ENCODE measurements at places on chromosomes 16 and 17. TPM values are rescaled to one million over a fixed set of nuclear protein-coding genes. Genes with fewer than 3 reads are reported as not detected.

GRCh38 chr16:12879812-12880211 lies 21.6 kb upstream of the SHISA9 start:
- no peak for DNase-seq

DNA sequence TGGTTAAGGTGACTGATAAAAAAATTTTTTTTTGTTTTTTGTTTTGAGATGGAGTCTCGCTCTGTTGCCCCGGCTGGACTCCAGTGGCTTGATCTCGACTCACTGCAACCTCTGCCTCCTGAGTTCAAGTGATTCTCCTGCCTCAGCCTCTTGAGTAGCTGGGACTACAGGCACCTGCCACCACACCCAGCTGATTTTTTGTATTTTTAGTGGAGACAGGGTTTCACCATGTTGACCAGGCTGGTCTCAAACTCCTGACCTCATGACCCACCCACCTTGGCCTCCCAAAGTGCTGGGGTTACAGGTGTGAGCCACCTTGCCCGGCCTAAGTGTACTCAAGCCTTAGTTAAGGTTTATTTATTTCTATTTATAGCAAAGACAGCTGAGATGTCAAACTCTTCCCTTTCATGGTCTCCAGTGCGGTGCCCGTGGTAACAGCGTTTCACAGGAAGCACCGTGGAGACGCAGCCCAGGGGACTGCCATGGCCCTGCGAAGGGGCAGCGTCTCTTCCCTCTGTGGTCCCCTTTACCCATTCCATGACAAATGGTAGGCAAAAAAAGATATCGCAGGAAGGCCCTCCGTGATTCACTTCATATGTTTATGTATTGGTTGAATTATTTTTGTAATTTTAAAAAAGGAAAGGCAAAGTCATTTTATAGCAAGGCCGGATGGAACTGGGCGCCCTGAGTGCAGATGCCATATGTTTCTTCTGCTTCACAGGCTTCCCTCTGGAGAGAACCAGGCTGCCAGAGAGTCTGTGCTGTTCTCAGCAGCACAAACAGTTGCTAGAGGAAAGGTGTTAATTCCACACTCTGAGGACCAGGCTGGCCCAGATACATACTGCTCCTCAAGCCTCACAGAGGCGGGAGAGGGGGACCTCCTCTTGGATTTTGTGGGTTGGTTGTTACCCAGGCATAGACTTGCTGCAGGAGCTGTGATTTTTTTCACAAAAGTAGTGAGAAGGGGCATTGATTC lies 29.2 kb downstream of the DDX19A start:
- DNase-seq, result no peak

GRCh38 chr17:39018267-39019134 lies 51.3 kb upstream of the FBXO47 start:
- DNase-seq, result no peak

GRCh38 chr17:56289321-56289720 lies 136.0 kb downstream of the ANKFN1 start:
- DNase-seq, result no peak

DNA sequence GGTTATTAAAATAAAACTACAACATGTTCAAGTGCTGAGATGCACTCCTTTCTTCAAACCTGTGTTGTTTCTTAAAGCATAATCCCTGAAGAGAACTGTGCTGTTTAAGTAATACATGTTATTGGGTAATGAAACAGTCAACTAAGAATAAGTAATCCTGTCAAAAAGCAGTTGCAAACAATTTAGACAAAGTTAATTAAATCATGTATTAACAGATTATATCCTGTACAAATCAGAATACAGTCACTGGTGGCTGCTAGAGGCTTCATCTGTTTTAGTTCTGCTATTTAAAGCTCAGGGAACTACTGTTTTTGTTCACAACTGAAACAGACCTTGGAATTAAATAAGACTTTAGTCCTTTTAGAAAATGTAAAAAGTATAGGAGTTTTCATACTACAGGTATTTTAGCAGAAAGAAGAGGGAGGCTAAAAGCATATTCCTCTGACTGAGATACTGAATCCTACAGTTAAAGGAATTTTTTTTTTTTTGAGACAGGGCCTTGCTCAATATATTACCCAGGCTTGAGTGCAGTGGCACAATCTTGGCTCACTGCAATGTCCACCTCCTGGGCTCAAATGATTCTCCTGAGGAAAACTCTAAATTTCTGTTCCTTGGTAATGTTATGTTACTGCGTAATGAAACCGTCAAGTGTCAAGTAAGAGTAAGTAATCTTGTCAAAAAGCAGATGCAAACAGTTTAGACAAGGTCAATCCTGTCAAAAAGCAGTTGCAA lies 27.3 kb upstream of the ITGA2B start:
- DNase-seq, result no peak

Gene KRT33A
- total RNA-seq, result not detected

Gene ZFP3
- 9.3 TPM for total RNA-seq

Gene PRSS8
- 70.5 TPM for total RNA-seq
